Neuronal stem cell (in vitro differentiated cells): ENCODE measurements at places on chromosomes 16 and 17.
A peak's percentile ranks its signal among the peaks of the same experiment; 100 is the strongest.

DNA sequence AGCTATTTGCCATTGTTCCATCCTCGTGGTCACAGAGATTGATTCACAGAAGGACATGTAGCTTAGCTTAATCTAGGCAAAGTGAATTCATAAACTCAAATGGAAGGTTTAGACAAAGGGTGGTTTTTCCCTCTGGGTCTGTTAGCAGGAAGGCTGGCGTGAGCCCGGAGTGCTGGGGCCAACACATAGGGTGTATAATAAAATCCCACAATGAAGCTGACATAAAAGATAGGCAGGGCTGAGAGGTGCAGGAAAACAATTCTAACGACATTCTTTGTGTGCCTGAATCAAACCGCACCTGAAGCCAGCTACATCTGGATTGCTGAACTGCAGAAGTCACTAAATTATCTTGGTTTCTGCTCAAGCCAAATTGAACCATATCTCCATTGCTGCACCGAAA is 173.9 kb downstream of the MAF start:
- H3K4me1 ChIP-seq, result no peaks in the 10 kb centered on the region
- H3K36me3 ChIP-seq, result no peaks in the 10 kb centered on the region
- no peak overlapping the region for H3K4me3 ChIP-seq

- peaks cover 19% of the 10 kb centered on the region for H3K36me3 ChIP-seq
- no peaks in the 10 kb centered on the region for H3K27me3 ChIP-seq
- H3K4me1 ChIP-seq, result peaks cover 33% of the 10 kb centered on the region
- DNase-seq, result peak; percentile 33
Observed at GRCh38 chr17:18184143-18185031, 759 bp downstream of the ALKBH5 start.

- no peaks in the 10 kb centered on the region for H3K4me1 ChIP-seq
- H3K4me3 ChIP-seq, result no peak overlapping the region
- no peak for DNase-seq
Observed at GRCh38 chr17:31320241-31320640, 1.2 kb downstream of the EVI2A start.

DNA sequence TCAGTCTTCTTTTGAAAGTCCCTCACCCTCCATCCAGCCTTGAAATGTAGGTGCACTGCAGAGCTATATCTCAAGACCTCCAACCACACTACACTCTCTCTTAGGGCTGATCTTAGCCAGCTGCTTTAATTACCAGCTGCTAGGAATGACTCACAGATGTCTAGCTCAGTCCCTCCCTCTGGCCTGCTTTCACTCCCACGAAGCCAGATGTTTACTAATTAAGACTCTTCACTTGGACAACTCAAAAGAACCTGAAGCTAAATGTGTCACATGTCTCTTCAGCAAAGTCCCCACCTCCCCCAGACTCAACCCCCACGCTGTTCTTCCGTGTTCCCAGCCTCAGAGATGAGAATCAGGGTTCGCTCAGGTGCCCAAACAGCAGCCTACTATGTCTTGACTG is 2.6 kb downstream of the GTF3C1 start:
- H3K27ac ChIP-seq, result no peak overlapping the region
- no peak for DNase-seq
- H3K4me3 ChIP-seq, result no peak overlapping the region
- no peaks in the 10 kb centered on the region for H3K27me3 ChIP-seq
- peaks cover 56% of the 10 kb centered on the region for H3K36me3 ChIP-seq

DNA sequence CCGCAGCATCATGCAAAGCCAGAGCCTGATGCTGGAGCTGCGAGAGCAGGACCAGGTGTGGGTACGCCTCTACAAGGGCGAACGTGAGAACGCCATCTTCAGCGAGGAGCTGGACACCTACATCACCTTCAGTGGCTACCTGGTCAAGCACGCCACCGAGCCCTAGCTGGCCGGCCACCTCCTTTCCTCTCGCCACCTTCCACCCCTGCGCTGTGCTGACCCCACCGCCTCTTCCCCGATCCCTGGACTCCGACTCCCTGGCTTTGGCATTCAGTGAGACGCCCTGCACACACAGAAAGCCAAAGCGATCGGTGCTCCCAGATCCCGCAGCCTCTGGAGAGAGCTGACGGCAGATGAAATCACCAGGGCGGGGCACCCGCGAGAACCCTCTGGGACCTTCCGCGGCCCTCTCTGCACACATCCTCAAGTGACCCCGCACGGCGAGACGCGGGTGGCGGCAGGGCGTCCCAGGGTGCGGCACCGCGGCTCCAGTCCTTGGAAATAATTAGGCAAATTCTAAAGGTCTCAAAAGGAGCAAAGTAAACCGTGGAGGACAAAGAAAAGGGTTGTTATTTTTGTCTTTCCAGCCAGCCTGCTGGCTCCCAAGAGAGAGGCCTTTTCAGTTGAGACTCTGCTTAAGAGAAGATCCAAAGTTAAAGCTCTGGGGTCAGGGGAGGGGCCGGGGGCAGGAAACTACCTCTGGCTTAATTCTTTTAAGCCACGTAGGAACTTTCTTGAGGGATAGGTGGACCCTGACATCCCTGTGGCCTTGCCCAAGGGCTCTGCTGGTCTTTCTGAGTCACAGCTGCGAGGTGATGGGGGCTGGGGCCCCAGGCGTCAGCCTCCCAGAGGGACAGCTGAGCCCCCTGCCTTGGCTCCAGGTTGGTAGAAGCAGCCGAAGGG is 24.2 kb downstream of the C1QTNF1 start:
- H3K27me3 ChIP-seq, result peaks cover 25% of the 10 kb centered on the region
- no peaks in the 10 kb centered on the region for H3K4me1 ChIP-seq
- peaks cover 3% of the 10 kb centered on the region for H3K36me3 ChIP-seq
- H3K27ac ChIP-seq, result peak overlapping the region; percentile 28
- DNase-seq, result no peak
- H3K4me3 ChIP-seq, result no peak overlapping the region

DNA sequence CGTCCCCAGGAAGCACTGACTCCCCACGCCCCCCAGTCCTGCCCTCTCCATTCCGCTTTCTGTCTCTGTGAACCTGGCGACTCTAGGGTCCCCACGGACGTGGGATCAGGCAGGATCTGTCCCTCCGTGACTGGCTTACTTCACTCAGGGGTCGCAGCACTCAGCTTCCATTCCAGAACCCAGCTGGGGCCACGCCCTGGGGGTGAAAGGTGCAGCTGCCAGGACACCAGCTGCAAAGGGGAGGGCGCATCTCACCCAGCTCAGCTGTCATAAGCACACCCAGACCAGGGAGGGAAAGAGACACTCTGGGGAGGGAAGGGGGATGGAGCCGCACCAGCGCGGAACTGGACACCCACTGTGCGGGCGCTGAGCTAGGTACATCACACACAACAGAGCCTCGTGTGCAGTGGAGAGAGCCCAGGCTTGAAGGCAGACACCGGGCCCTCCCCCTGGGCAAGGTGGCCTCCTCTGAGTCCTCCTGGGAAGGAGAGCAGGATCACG is 18.5 kb upstream of the HEXD start:
- H3K4me3 ChIP-seq, result no peak overlapping the region
- DNase-seq, result no peak
- no peaks in the 10 kb centered on the region for H3K4me1 ChIP-seq
- peaks cover 48% of the 10 kb centered on the region for H3K36me3 ChIP-seq
- H3K27me3 ChIP-seq, result no peaks in the 10 kb centered on the region

- H3K27ac ChIP-seq, result no peak within 1 kb of the TSS
- no peaks in the 10 kb centered on the region for H3K36me3 ChIP-seq
- H3K27me3 ChIP-seq, result peaks cover 83% of the 10 kb centered on the region
Observed at GRCh38 chr17:75878174-75878998, at the start of gene TRIM47. Gene TRIM47, minus strand, starts transcription at chr17:75878581. Its CDS starts 33 bp downstream, at chr17:75878548.

DNA sequence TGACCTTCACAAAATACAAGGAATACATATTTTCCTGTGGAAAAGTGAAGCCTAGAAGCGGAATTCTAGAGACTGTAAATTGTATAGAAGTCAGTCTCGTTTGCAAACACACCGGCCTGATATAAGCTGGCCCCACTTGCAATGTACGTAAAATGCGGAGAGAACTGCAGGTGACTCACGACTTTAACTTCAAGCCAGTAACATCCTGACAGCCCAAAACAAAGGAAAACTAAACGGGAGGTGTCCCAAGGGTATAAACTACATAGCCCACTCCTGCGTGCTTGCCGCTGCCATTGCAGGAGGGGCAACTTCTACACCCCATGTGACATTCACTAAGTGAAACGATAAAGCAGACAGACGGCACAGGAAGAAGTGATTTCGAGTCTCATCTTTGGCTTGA is 101.6 kb downstream of the CYTH1 start:
- H3K4me3 ChIP-seq, result no peak overlapping the region
- no peak for DNase-seq
- no peaks in the 10 kb centered on the region for H3K27me3 ChIP-seq
- H3K36me3 ChIP-seq, result peaks cover 9% of the 10 kb centered on the region
- no peak overlapping the region for H3K27ac ChIP-seq
- H3K4me1 ChIP-seq, result peaks cover 6% of the 10 kb centered on the region

- no peaks in the 10 kb centered on the region for H3K27me3 ChIP-seq
- H3K4me1 ChIP-seq, result no peaks in the 10 kb centered on the region
- no peaks in the 10 kb centered on the region for H3K36me3 ChIP-seq
Observed at GRCh38 chr17:72683506-72684404, 408.7 kb downstream of the SLC39A11 start.

GRCh38 chr16:10916534-10916933 is 25.7 kb downstream of the DEXI start:
- no peak overlapping the region for H3K27ac ChIP-seq
- no peak overlapping the region for H3K4me3 ChIP-seq
- DNase-seq, result no peak
- H3K4me1 ChIP-seq, result no peaks in the 10 kb centered on the region
- no peaks in the 10 kb centered on the region for H3K27me3 ChIP-seq

DNA sequence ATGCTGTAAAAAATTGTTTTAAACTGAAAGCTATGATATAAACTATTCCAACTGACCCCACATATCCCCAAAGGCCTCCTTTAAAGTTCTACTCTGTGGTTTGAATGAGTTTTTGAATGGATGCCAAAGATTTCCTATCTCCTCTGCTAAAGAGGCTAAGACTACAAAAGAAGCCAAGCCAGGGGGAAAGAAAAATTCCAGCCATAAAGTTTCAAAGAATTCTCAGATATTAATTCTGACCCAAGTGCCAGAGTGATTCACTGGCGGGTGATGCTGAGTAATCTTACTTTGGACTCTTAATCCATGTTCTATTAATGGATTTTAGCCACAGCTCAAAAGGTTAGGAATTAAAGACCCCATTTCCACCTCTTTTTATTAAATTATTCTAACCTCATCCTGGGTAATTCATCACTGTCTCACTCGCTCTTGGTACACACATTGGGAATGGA is 60.7 kb downstream of the HS3ST3A1 start:
- H3K27me3 ChIP-seq, result no peaks in the 10 kb centered on the region
- no peak for DNase-seq
- H3K4me3 ChIP-seq, result no peak overlapping the region
- H3K36me3 ChIP-seq, result peaks cover 68% of the 10 kb centered on the region
- H3K27ac ChIP-seq, result no peak overlapping the region

DNA sequence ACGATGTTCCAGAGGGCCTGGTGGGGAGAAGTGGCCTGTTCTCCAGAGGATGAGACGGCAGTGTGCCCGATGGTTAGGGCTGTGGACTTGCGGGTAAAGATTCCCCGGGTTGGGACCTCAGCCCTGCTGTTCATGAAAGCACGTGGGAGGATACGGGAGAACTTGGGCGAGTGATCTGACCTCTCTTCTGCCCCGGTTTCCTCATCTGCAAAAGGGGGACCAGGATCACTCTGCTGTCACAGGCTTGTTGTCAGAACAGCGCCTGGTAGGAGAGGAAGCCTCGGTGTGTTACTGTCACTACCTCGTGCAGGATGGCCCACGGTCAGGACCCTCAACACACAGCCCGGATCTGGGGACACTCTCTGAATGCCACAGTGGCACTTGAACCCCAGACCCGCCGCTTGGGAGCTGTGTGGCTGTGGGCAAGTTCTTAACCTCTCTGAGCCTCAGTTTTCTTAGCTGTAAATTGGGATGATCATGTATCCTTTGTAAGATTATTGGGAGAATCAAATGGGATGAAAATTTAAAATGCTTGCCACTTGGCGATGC is 85.6 kb upstream of the CDC42EP4 start:
- peaks cover 22% of the 10 kb centered on the region for H3K4me1 ChIP-seq

DNA sequence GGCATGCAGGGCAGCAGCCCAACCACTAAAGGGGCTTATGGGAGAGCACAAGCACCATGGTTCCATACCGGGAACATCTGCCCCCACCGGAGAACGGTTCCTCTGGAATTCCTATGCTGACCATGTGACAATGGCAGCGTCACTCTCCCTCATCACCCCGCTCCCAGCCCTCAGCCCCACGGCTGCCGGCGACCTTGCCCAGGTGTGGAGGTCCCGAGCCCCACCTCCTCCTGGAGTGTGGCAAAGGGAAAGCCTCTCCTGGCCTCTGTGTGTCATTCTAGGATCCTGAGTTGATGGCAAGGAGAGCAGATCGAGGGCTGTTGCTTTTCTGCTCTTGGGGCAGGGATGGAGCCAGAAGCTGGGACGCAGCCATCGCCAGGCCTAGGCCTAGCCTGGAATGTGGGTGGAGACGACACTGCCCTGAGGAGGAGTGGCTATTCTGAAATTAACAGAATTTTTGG is 17.8 kb upstream of the RNPS1 start:
- DNase-seq, result no peak
- no peaks in the 10 kb centered on the region for H3K27me3 ChIP-seq
- H3K36me3 ChIP-seq, result peaks cover 6% of the 10 kb centered on the region
- H3K4me1 ChIP-seq, result no peaks in the 10 kb centered on the region
- H3K4me3 ChIP-seq, result no peak overlapping the region

- peaks cover 2% of the 10 kb centered on the region for H3K27me3 ChIP-seq
- H3K4me1 ChIP-seq, result peaks cover 29% of the 10 kb centered on the region
- no peak overlapping the region for H3K4me3 ChIP-seq
- no peak for DNase-seq
- no peak overlapping the region for H3K27ac ChIP-seq
- no peaks in the 10 kb centered on the region for H3K36me3 ChIP-seq
Observed at GRCh38 chr16:11310997-11311561, 29.9 kb upstream of the PRM1 start.

DNA sequence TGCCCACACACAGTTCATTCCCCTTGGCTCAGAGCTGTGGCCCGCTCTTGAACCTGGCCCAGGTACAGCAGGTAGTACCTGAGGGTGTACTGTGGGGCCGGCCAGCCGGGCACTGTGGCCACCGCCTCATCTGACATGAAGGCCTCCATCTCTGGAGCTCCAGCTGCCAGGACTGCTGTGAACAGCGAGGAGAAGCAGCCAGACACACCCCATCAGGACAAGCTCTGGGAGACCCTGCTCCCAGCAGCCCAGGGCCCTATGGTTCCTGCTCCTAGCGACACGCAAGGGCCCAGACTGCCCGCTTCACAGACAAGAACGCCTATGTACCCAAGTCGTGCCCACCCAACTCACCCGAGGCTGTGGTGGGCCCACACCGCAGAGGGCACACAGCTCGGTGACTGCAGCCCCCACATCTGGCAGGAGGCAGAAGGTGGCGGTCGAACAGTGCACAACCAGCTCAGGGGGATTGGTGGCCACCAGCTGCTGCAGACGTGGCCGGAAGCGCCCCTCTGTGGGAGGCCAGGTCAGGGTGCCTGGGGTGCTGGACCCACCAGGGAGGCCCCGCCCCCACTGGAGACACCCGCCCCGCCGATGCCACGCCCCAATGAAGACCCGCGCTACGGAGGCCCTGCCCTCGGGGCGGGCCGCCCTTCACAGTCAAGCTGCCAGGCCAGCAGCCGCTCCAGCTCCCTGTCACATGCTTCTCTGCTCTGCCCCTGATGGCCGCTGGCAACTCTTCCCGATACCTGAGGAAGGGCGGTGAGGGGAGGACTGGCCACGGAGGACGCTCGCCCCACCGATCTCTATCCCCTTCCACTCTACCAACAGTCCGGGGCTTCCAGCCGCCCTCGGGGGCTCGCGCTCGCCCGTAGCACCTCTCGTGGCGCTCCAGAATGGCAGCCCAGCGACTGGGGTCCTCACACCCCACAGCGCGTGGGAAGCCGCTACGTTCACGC is 1.1 kb upstream of the STUB1 start:
- peaks cover 22% of the 10 kb centered on the region for H3K36me3 ChIP-seq
- DNase-seq, result peak; percentile 63
- H3K27ac ChIP-seq, result peak overlapping the region; percentile 72
- peaks cover 14% of the 10 kb centered on the region for H3K27me3 ChIP-seq
- H3K4me3 ChIP-seq, result peak overlapping the region; percentile 15
